Astrocyte of the cerebellum (primary cell): ENCODE measurements at places on chromosomes 7 and 10.

- peak; percentile 55 for DNase-seq
These were observed 59.6 kb downstream of the ADRB1 start for GRCh38 chr10:114103284-114103683.

GRCh38 chr7:73423519-73424488 lies 9.8 kb upstream of the FZD9 start:
- no peak for DNase-seq

DNA sequence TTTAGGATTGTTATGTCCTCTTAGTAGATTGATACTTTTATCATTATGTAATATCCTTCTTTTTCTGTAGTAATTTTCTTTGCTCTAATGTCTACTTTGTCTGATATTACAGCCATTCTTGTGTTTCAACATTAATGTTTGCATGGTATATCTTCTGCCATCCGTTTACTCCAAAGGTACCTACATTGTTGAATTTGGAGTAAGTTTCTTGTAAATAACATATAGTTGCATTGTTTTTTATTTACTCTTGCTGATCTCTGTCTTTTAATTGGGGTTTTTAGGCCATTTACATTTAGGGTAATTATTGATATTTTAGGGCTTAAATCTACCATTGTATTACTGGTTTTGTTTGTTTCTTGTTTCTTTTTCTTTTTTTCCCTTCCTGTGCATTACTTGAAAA lies 100.1 kb downstream of the STK31 start:
- DNase-seq, result no peak

- no peak for DNase-seq
These were observed 184.4 kb upstream of the THSD7A start for GRCh38 chr7:12016439-12016838.

GRCh38 chr7:5270788-5271187 lies 12.0 kb upstream of the SLC29A4 start:
- DNase-seq, result no peak

DNA sequence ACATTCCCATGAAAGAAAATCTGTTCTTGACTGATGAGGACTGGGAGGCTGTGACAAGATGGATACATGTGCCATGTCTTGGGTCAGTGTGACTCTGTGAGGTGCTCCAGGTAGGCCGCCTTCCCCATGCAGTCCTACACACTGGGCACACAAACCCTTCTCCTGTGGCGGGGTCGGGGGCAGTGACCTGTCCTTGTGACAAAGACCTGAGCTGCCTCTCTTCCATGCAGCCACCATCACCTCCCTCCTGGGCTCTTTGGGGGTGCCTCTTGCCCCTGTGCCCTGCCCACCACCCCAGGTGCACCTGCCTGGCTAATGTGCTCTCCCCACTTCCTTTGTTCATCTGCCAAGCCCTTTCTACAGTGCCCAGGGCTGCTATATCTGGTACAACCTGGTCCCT lies 35.7 kb upstream of the DMBT1 start:
- no peak for DNase-seq

DNA sequence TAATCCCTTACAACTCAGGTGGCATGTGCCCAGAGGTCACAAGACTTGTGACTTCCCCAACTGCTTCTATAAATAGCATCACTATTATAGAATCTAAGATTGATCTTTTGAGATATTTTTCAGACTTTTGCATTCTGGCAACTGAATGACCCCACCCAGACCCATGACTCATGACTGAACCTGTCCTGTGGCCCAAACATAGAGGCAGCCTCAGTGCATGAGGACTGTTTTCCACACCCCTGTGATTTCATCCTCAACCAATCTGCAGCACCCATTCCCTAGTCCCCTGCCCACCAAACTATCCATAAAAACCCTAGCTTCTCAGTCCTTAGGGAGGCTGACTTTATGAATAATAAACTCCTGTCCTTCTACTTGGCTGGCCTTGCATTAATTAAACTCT lies 84.5 kb downstream of the MICU1 start:
- DNase-seq, result no peak

GRCh38 chr7:111086532-111086931 lies 4.4 kb upstream of the LRRN3 start:
- no peak for DNase-seq

DNA sequence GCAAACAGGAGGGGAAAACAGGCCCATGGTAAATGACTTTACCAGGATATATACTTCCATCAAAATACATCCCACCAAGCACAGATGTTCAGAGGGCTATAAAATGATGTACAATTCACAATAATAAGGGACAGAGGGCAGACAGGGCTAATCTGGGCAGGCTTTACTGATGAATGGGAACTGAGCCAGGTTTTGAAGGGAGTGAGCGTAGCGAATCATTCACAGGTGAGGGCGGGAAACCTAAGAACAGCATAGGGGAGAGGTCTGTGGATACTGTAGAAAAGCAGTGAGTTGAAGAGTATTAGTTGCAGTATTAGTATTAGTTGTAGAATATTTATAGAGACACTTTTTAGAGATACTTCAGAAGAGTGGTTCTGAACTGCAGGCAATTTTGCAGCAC lies 180.8 kb downstream of the JAZF1 start:
- no peak for DNase-seq

- DNase-seq, result no peak
These were observed 5.6 kb upstream of the PSAP start for GRCh38 chr10:71856619-71857018.

DNA sequence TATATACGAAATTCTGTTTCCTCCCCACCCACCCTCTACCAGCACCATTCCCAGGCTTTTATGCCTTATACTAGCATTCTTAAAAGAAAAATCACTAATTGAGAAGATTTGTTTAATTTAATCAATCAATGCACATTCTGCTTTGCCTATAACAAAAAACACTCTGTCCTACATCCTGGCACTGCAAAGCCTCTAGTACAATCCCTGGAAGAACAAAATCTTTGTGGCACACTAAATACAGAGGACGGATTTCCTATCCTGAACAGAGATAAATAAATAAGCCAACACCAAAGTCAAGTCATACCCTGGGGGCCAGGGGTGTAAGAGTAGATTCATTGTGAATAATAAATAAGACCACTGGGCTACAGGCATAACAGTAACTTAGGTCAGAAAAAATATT lies 34.3 kb downstream of the USP54 start:
- no peak for DNase-seq
